ENCODE measurements at places on chromosomes 13 and 19.

DNA sequence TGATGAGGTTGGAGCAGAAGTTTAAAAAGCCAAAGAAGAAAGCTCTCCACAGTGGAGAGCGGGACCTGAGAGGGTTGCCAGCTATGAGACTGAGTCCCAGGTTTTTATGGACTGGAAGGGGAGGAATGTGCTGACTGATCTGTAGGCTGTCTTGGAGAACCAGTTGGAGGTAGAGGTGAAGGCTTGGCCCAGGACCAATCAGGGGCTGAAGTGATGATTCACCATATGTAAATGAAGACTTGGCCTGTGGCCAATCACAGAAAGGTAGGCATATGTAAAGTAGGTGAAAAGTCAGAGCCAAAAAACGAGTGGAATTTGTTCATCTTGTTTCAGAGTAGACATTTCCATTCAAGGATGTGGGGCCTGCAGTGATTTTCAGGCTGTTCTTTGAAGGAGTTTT, 17.5 kb upstream of the KBTBD6 start:
- DNase-seq: no peak

GRCh38 chr13:105579821-105580710, 955.4 kb downstream of the EFNB2 start:
- no peak for DNase-seq

- DNase-seq: no peak
Measured at GRCh38 chr13:20349564-20350381, 117.7 kb upstream of the GJB6 start.

DNA sequence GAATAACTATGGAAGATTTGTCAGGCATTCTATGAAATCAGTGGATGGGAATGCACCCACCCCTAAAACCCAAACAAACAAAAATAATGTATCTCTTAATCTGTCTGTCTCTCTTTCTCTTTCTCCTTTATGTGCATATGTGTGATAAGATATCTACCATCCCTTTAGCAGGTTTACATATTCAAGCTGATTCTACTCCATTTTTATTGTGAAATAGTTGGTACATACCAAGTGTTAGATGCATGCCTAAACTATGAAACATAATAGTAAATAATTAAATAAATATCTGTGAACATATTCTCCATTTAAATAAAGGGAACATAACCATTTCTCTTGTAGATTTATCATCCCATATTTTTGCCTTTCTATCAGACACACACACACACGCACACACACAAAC, 121.8 kb upstream of the PCDH9 start:
- no peak for DNase-seq

DNA sequence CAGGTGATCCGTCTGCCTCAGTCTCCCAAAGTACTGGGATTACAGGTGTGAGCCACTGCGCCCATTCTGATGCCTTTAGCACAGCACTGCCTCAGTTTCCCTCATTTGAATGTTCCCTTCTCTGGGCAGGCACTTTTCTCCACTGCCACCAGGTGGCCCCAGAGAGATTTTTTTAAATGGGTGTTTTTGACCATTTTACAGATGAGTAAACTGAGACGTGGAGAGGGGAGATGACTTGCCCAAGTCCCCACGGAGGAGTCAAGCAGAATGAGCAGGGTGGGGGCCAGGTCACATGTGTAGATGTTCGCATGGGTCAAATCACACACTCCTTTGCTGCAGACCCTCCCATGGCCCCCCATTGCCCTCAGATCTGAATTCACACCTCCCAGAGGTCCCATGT, 3.2 kb upstream of the PDE4C start:
- no peak for DNase-seq

GRCh38 chr13:112738606-112739005, 48.8 kb downstream of the ATP11A start:
- no peak for DNase-seq

DNA sequence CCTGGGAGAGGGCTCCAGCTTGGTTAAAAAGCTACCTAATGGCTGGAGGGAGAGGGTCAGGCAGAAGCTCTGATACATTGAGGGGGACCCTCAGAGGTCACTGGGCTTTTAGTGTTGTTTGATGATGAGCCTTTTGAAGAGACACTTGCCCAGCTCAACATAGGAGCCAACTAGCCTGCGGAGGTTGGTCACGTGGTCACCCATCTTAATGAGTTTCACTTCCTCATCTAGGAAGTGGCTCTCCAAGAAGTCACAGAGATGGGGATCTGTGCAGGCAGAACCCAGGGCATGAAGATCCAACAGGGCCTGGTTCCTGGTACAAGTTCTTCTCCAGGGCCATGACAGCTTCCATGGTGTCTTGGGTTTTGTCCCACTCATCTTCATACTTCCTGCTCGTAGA, 33.4 kb downstream of the IPO5 start:
- no peak for DNase-seq

DNA sequence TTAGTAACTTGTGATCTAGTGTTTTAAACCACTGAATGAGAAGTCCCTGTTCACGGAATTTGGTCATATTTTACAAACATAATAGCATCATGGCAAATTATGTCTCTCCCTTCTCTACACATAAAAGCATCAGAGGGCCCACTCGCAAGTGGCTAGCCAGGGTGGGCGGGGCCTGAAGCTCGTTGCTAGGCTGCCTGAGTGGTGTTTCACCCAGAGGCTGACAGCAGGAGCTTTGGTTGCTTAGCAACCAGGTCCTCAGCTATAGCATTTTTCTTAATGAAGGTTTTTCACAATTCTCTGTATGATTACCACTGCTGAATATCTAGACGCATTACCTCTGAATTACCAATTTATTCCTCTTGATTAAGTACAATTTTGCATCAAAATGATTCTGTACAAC, 126.5 kb downstream of the NALCN start:
- DNase-seq: no peak

DNA sequence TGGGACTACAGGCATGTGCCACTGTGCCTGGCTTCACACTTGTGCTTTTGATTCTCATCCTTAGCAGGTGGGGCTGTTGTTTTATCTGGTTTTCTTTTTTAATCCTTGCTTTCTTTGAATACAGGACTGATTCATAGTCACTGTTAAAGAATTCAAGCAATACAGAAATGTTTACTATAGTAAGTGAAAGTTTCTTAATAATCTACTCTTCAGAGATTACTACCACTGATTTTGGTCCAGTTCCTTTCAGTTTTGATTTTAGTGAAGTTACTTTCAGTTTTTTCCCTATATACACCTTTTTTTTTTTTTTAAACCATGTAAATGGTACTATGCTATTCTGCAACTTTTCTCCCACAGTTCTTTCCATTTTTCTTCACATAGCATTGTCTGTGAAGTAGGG, 53.6 kb downstream of the GATAD2A start:
- no peak for DNase-seq

GRCh38 chr13:114161028-114161556, 18.0 kb upstream of the CFAP97D2 start:
- no peak for DNase-seq

All from HFF-Myc (cell line).